Stomach (tissue), 19 donors: ENCODE measurements at places on chromosomes 13 and 19. TPM values are rescaled to one million over a fixed set of nuclear protein-coding genes. Genes with fewer than 3 reads are reported as not detected.
A peak's percentile ranks its signal among the peaks of the same experiment; 100 is the strongest.

GRCh38 chr19:53466726-53467484, 628 bp upstream of the ZNF813 start:
- peaks cover 33% of the 10 kb centered on the region for H3K4me1 ChIP-seq
- H3K36me3 ChIP-seq, result no peaks in the 10 kb centered on the region
- peak overlapping the region; percentile 81 for H3K27ac ChIP-seq
- peak overlapping the region; percentile 73 for H3K4me3 ChIP-seq
- peaks cover 21% of the 10 kb centered on the region for H3K27me3 ChIP-seq

GRCh38 chr19:16022681-16023080, 53.6 kb upstream of the TPM4 start:
- no peaks in the 10 kb centered on the region for H3K27me3 ChIP-seq
- no peaks in the 10 kb centered on the region for H3K36me3 ChIP-seq
- DNase-seq, result no peak
- no peak overlapping the region for H3K4me3 ChIP-seq

BBC3 gene
- total RNA-seq, result 12.0 TPM

GRCh38 chr19:38277549-38277948, 13.2 kb downstream of the SPINT2 start:
- H3K27me3 ChIP-seq, result no peaks in the 10 kb centered on the region
- peaks cover 68% of the 10 kb centered on the region for H3K4me1 ChIP-seq
- peak overlapping the region; percentile 67 for H3K27ac ChIP-seq
- no peak for DNase-seq
- peaks cover 5% of the 10 kb centered on the region for H3K36me3 ChIP-seq

FFAR1 gene
- total RNA-seq, result not detected
